NCI-H1105 (cell line): ENCODE measurements at places on chromosomes 16 and 17.

- DNase-seq, result no peak
These were observed 87.0 kb downstream of the ABCC1 start for GRCh38 chr16:16036359-16036792.

DNA sequence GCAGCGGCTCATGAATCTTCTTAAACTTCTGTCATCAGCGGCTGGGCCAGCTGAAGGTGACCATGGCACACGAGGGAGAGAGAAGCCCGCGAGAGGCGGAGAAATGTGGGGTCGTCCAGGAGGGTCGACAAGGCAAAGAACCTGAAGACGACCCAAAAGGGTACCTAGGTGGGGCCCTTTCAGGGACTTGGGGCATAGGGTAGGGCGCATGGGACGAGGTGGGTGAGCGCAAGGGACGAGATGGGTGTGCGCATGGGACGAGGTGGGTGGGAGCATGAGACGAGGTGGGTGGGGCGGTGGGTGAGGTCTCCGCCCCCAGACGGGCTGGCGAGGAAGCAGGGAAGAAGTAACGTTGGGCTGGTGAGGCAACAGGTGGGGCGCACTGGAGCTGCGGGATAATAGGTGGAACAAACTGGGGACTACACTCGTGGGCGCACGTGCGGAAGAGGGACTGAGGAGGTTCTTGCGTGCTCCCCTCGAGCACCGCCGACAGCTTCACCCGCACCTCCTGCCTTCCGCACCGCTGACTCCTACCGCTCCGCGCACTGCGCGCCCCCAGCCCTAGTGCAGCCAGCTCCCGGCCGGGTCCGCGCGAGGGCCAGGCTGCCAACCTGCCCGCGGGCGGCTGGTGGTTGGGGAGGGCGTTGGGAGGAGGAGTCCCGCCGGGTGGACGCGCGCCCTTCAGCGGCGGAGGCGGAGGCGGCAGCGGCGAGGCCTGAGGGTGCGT lies 23.2 kb upstream of the CRYM start:
- DNase-seq, result peak; percentile 36

DNA sequence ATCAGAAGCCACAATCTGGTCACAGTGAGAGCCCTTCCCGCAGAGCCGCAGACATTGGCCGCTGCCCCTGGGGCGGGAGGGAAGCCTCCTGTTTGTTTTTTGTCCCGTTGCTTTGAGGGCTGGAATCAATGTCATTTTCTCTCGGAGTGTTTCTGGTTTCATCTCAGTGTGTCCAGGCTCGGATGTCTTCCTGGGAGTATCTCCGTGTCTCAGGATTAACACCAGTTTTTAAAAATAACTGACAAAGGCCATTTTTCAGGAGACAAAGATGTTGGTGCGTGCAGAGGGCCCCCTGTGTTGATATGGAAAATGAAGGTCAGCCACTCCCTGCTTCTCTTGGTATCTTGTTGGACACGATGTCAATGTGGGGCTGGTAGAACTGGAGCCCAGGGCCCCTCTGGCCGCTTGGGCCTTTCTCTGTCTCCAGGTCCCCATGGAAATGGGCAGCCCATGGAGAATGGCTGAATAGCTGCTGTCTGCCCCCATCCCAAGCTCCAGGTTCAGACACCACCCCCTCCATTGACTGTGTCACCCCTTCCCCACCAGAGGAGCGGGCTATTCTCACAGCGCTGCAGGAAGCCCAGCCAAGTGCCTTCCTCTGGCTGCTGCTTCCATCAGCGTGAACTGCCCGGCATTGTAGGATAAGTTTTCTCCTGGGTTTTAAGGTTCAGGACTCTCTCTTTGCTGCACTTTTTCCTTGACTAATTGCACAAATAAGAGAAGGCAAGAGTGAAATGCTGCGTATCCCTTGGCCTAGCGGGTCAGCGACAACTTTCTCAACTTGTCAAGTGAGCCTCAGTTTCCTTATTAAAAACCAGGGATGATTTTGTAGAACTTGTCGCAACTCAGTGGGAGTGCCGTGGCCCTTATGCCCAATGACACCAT lies 72.2 kb upstream of the METTL9 start:
- DNase-seq, result no peak

DNA sequence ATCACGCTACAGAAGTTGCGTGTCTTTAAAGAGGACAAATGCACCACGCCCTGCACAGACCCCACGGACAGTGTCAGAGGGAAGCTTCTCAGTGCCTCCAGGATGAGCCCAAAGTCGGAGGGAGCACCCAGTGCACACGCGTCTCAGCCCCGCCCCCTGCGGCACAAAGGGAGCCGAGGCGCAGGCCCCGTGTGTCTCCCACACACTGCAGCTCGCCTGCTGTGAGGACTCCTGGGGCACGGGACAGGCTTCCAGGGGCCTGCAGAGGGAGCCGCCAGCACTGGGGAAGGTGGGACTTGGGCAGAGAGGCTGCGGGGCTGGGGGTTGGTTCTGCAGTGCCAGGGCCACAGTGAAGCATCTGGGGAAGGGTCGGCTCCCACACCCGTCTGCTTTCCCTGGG lies 77.4 kb downstream of the LMF1 start:
- no peak for DNase-seq

DNA sequence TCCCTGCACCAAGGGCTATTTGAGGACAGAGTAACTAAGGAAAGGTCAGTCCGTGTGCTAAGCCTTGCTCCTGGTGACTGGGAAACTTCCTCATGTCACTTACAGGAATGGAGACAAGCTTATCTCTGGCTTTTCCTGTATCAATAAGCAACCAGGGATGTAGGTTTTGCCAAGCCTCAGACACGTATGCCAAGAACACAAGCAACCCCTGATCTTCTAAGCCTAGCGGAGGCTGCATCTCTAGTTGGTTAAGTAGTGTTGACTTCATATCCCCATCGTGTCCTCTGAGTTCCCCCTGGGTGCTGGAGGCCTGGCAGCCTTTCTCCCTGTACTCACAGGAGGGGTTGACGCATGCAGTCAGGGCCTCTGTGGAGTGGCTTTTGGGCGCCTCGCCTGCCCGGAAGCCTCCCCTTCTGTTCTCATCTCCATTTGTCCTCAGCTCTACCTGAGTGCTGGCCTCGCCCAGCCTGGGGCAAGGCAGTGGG lies 1.4 kb upstream of the C1QTNF1 start:
- no peak for DNase-seq

DNA sequence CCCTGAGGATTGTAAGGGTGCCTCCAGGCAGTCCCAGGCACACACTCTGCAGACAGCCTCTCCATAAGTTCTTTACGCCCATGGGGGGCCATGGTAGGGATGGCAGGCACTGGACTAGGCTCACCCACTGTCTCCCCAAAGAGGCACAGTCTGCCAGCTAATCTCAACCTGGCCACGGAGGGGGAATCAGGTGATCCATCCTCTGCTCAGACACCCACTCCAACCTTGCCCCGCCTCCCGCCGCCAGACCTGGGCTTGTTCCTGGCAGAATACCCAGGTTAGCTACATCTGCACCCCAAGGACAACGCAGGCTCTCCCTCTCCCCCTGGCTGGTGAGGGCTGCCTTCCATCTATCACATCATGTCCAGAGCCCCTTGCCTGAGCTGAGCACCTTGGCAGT lies 1.2 kb downstream of the NLGN2 start:
- DNase-seq, result no peak

GRCh38 chr17:75810216-75810615 lies 25.6 kb downstream of the UNK start:
- no peak for DNase-seq

DNA sequence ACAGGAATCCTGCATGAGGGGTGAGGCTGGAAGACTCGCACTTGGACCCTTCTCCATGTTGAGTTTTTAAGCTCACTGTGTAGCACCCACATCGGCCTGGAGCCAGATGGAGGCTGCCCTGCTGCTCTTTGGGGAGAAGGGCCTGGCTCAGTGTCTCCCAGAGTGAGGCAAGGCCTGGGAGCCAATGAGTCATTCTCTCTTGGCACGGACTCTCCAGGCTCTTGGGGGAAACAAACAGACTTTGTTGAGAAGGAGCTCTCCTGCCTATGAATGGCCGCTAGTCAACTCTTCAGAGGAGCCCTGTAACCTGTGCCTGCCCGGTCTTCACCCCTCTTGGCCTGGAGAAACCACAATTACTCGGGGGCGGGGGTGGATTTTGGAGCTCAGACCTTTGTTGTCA lies 50.8 kb upstream of the MAF start:
- no peak for DNase-seq

DNA sequence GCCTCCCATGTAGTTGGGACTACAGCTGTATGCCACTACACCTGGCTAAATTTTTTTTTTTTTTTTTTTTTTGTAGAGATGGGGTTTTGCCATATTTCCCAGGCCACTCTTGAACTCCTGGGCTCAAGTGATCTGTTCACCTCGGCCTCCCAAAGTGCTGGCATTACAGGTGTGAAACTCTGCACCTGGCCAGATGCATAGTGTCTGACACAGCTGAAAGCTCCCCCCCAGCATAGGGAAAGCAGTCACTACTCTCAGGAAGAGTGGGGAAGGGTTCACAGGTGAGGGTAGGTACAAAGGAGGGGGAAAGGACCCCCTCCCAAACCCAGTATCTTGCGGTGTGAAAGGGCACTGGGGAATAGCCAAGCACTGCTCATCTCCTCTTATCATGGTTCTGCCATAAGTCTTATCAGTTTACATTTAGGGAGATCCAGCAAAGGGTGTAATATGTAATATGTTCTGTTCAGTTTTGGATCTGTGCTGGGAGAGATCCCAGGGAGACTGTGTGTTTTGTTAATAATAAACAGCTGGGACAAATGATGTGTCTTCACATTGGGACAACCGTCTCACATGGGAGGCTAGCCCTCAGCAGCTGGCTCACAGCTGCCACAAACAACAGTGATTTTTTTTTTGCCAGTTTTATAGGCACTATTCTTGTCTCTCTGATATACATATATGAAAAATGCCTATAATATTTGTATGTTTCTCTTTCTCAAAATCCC lies 6.8 kb upstream of the CAVIN1 start:
- DNase-seq, result no peak

DNA sequence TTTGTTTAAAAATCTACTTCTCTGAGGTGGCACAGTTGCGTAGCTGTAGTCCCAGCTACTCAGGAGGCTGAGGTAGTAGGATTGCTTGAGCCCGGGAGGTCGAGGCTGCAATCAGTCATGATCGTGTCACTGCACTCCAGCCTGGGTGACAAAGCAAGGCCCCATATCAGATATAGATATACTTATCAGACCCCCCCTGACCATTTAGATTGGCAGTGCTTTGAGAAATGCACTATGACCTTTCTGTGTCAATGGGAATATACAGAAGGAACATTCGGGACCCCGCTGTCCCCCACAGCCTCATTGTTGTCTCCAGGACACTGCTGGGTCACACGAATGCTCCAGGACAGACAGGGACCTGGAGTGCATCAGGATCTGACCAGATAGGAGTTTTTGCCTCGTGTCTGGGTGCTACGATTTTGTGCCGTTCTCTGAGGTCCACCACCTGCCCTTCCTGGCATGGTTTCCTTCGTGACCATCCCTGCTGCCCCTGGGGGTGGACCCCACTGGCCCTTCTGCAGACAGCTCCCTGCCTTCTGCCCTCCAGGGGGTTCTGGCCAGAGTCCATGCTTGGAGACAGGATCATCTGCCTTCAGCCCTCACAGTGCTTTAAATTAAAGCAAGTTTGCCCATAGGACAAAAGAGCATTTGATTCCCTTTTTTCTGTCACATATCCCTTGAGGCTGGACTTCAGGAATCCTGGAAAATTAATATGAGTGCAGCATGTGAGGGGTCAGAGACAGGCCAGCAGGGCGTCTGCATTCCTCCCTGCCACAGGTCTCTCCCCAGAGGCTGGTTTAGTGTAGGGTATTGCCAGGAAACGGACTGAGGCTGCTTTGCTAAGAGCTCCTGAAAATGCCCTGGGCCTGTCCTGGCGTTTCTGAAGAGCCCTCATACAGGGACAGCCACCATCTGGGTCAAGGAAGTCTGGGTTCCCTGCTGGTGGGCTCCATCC lies 19.3 kb downstream of the PLD6 start:
- DNase-seq, result no peak

GRCh38 chr17:77286641-77287431 lies 146.1 kb downstream of the SEC14L1 start:
- DNase-seq, result peak; percentile 60

DNA sequence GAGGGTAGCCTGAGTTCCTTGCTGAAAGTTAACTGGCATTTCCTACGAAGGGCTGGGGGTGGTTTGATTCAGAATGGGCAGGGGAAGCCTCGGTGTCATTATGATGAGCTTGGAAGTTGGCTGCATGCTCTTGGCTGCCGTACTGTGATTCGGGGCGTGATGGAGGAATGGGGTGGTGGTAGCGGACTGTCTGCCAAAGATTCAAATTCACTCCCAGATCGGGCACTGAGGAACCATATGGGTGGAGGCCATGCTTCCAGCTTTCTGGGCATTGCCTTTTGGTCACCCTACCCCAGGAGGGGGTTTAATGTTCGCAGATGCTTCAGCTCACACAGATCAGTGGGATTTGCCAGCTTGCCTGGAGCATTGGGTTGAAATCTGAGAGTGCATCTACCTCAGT lies 492.8 kb upstream of the EEF2KMT start:
- DNase-seq, result no peak

DNA sequence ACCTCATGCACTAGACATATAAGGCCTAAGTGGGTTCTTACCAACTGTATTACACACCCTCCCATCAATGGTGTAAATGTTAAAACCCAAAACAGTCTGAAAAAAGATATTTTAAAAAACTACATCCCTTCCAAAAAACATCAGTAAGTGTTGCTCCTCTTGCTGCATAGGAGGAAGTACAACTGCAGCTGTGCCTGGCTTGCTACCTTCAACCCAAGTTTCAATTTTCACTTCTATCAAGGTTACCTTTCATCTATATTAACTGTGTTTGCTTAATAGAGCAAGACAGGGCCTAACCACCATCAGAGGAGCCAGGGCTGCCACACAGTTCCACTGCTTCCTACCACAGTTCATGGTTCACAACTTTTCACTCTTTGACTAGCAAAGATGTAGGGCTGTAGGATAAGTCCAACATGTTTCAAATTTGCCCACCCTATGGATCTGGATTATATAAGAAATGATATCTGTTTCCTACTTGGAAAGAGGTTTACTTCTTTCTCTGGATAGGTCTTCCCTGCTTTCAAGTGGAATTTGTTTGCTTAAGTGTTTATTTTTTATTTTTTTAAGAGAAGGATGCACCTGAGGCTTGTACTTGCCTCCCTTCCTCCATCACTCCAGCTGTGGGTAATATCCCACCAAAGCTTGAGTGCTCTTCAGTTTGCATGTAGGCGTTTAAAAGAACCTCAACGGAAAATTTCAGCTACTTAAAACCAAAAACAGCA lies 56.7 kb downstream of the GRB7 start:
- DNase-seq, result no peak

DNA sequence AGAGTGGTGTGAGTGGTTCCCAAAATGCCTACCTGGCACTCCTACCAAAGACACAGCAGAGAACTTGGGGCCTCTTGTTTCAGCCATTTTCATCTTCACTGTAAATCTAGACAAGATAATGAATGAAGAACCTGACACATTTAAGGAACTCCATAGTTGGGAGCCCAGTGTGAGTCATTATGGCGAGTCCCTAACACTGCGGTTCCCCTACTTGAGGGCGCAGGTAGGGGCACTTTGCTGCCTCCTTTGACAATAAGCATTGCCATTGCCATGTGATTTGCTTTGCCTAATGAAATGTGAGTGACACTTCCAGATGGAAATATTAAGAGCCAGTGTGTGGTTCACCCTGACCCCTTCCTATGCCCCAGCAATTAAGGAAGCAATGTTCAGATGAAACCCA lies 517.6 kb downstream of the MAF start:
- no peak for DNase-seq
